MCF 10A (cell line): ENCODE measurements at places on chromosomes 5 and 9. TPM values are rescaled to one million over a fixed set of nuclear protein-coding genes. Genes with fewer than 3 reads are reported as not detected.

- H3K4me3 ChIP-seq: no peak overlapping the region
- H3K27ac ChIP-seq: no peak overlapping the region
- H3K4me1 ChIP-seq: no peaks in the 10 kb centered on the region
- no peaks in the 10 kb centered on the region for H3K27me3 ChIP-seq
- H3K36me3 ChIP-seq: no peaks in the 10 kb centered on the region
Measured at GRCh38 chr9:74100042-74100441, 397.1 kb upstream of the RORB start.

DNA sequence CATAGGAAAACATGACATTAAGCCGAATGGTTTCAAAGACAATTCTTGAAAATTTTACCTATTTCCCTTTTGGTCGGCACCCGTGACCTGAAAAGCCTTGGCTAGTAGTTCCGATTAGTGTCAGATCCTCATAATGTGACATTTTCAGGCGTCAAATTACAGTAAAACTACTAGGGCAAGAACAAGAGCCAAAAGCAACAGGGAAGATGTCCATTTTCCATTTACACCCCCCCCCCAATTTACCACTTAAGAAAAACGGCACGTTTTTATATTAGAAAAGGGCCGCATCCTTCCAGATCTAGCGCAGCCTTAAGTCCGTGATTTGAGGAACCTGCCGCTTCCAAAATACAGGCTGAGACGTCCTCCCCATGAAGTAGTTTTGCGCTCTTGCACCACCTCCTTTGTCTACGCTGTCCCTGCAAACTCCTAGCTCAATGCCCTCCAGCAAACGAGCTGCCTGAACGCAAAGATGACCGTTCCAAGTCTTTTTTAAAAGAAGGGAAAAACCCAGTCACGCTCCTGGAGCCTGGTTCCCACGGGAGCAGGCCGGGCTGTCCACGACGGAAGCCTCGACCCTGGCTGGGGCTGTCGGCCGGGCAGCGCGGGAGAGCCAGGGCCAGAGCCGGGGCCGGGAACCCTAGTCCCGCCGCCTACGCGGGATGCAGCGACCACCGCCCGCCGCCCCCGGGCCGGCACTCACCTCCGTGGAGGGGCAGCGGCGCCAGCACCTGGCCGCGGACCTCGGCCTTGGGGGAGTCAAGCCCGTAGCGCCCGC, 616 bp downstream of the RNF130 start:
- peak overlapping the region; percentile 95 for H3K4me3 ChIP-seq
- peak; percentile 74 for DNase-seq
- H3K27ac ChIP-seq: peak overlapping the region; percentile 87
- no peaks in the 10 kb centered on the region for H3K36me3 ChIP-seq
- peaks cover 27% of the 10 kb centered on the region for H3K4me1 ChIP-seq

DNA sequence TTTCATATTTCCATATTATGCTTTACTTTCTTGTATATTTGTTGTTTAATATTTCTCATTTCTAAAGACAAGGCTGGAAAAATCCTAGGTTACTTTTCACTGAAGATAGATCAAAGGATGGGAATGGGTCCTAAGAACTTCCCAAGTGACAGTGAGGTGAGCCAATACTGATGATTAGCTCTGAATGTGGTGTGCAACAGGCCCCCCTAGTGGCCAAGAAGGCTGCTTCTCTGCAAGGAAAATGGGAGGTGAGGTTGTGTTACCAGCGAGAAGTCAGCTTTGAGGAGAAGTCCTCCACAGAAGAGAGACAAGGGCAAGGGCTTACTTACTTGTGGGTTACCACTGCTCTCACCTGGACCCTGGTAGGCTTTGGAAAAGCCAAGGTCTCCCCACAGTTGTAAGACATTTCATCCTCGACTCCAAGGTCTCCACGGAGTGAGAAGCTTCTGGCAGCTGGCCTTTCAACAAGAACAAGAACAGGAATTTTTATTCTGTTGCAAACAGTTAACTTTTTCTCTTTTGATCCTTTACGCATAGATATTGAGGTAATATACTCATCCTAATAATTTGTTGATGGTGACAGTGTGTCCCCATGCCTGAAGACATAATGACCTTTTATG, 69.9 kb downstream of the MAMDC2 start:
- DNase-seq: peak; percentile 76
- H3K27me3 ChIP-seq: no peaks in the 10 kb centered on the region
- H3K4me1 ChIP-seq: peaks cover 39% of the 10 kb centered on the region
- H3K27ac ChIP-seq: no peak overlapping the region
- no peaks in the 10 kb centered on the region for H3K36me3 ChIP-seq

DNA sequence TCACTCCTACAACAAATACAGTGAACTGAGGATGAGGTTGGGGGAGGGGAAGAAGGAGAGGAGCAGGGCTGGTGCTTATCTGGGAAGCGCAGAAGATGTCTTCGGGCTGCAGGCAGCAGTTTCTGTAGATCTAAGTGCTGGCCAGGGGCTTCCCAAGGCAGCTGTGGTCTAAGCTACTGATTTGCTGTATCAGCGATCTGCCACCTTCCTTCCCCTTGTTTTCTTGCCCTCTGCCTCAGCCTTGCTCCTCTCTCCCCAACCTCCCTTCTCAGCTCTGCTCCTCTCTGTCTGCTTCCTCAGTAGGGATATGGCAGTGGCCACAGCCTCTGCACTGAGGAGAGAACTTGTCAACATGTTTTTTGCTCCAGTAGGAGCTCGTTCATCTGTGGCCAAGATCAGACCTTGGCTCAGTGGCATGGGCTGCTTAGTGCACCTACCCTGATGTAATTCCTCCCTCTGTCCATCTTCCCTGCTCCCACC, 42.8 kb upstream of the IL6ST start:
- no peaks in the 10 kb centered on the region for H3K36me3 ChIP-seq
- peaks cover 12% of the 10 kb centered on the region for H3K27me3 ChIP-seq
- no peaks in the 10 kb centered on the region for H3K4me1 ChIP-seq
- H3K4me3 ChIP-seq: no peak overlapping the region
- no peak overlapping the region for H3K27ac ChIP-seq
- DNase-seq: no peak

Gene LRRC19
- total RNA-seq: not detected in 2 replicates
